ENCODE measurements at places on chromosomes 4 and X.

DNA sequence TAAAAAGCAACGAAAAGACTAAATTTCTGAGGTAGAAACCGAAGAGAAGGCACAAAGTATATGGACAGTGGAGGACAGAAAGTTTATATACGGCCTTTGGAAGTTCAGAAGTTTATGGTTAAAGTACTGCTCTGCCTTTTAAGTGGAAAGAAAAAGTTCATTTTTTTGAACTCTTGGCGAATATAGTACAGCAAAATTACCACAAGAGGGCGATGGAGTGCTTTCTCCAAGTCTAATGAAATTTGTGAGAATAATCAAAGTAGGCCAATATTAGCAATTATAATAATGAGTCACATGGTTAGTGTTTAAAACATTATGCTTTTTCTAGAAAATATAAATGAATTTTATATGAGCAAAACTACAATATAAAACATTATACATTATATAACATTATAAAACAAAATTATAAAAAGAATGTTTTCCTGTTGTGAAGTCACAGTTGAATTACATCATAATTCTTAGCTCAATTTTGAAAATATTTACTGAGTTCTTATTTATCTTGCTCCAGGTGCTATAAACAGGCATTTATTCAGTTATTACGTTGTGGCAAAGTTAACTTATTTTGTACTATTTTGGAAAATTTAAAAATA lies 136.2 kb upstream of the BMPR1B start:
- peak; percentile 27 for DNase-seq

DNA sequence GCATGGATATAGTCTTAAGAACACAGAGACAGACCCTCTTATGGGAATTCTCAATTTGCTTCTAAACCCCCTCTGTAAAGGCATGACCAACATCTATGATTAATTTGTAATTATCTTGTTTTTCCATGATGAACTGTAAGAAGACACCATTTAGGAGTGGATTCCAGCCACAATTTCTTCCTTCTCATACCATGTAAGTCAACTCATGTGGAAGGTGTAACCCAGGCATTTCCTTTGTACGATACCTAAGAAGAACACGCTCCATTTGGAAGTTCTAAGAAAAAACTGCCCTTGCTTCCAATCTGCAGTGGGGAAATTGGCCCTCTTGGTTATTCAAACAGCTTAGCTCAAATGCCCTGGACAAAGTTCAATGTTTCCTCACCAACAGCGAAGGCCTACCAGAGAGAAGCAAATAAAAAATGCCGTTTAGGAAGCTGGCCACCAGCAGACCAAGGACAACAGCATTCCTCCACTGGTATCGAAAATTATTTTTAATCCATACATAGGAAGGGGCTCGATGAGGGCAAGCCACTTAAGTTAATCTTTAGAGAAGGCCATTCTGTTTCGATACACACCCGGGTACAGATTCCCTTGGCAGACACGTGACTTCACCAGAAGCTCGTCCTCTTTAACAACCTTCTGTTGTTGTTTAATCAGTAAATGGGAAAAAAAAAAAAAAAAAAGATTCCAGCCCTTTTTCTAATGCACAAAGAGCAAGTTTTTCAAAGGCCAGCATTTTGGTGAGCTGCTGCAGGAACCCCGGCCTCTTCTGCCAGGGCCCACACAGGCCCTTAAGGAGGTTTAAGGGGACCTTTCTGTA lies 2.6 kb downstream of the DHRSX start:
- no peak for DNase-seq

GRCh38 chr4:168781341-168781740 lies 228.7 kb downstream of the CBR4 start:
- DNase-seq: no peak

- DNase-seq: no peak
Observed at GRCh38 chr4:85228264-85228663, 246.7 kb upstream of the ARHGAP24 start.

DNA sequence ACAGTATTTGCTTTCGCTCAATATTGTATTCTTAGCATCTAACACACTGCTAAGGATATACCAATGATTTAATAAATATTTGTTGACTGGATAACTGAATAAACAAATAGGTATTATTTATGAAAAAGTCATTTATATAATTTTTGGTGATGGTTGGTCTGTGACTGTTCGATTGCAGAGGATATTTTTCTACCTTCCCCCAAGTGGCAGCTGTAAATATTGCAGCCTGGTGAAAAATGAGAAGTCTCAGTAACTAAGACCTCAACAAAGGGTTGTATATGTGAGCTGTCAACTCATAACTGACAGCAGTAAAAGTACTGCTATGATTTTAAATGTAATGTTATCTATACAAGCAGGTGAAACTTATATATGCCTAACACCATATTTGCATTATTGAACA lies 36.0 kb downstream of the HTR2C start:
- DNase-seq: peak; percentile 14

- DNase-seq: no peak
Observed at GRCh38 chr4:3239303-3239702, 9.7 kb upstream of the MSANTD1 start.

DNA sequence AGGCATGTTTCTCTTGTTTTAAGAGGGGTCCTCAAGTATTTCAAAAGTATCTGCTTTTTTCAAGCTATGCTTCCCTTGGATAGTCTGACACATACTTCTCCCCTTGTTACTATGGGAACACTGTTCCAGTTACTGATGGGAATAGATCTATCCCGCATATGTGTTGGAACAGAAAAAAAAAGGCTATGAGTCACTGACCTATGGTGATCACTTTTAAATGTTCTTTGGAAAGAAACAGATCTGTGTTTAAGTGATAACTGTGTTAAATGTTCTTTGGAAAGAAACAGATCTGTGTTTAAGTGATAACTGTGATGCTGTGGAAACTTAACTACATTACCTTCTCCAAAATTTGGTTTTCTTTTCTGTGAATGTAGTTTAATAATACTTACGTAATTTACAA lies 303.2 kb downstream of the TEX13C start:
- no peak for DNase-seq

DNA sequence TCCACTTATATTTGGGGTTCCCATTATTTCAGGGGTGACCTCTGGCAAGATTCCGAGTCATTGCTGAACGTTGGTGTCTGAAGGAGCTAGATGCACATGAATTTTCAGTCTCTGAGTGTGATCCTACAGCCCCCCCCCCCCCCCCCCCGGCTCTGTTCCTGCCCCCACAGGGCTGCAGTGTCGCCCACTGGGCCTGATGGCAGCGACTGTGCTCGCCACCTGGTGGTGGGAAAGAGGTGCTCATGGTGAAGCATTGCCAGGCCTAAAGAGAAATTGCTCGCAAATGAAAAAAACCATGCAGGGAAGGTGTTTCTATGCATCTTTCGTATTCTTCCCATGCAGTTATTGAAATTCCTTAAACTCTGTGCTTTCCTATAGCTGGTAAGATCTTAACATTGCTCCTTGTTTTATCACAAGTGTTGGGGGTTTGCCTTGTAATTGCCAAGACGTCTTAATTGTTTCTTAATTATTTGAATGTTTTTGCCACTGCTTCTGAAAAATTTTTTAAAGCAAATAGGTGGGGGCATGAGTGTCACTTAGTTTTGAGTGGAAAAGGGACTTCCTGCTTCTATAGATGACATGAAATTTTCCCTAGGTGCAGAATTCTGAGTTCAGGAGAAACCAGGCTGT lies 63.2 kb downstream of the CLDN22 start:
- DNase-seq: peak; percentile 59

GRCh38 chrX:15056044-15056443 lies 182.8 kb downstream of the MOSPD2 start:
- no peak for DNase-seq

GRCh38 chr4:155430895-155431795 lies 54.4 kb upstream of the MAP9 start:
- no peak for DNase-seq

DNA sequence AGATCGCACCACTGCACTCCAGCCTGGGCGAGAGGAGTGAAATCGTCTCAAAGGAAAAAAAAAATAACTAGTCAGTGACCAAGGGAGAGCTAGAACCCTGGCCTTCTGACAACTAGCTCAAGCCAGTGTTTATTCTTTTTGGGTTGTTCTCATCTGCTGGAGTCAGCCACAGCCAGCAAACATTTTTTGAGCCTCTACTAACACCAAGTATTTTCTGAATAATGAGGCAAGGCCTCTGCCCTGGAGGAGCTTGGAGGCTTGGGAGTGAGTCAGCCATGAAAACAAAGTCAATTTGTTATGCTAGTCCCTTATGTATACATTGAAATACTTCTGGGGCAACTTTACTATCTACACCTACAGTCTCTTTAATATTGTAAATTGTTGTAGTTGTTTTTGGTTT lies 46.5 kb downstream of the TMA16 start:
- DNase-seq: no peak

- DNase-seq: no peak
Observed at GRCh38 chrX:48498374-48498809, 10.4 kb upstream of the PORCN start.

GRCh38 chr4:99383399-99383798 lies 30.9 kb upstream of the ADH1C start:
- no peak for DNase-seq

DNA sequence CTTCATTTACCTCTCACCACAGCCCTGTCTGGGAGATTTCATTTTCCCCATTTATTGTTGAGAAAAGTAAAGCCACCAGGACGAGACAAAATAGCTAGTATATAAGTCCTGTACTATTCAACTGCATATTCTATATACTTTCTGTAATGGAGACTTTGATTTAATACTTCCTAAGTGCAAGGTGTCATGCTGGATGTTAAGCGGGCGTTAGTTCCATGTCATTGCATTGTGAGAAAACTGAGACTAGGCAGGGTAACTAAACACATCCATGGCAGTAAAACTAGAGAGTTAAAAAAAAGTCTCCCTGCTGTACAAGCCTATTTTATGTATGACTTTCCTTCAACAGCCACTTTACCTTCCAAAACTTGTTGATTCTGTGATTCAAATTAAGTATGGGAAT lies 969.6 kb downstream of the STIM2 start:
- DNase-seq: no peak

DNA sequence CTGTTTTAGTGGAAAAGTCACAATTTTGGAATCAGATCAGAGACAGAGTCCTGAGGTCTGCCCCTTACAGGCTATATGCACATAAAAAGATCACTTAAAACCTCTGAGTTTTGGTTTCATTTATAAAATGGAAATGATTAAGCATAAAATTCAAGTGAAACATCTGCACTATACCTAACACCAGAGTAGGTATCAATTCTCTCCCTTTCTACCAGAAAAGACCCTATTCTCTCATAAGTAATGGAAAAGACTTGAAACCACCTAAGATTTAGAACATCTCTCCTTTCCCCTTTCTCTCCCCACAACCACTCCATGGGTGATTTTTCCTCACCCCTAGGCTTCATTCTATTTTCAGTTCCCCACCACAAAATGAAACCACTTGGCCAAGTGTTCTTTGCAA lies 907 bp downstream of the LHFPL1 start:
- no peak for DNase-seq

- DNase-seq: no peak
Observed at GRCh38 chr4:41144812-41145211, 69.5 kb downstream of the APBB2 start.

DNA sequence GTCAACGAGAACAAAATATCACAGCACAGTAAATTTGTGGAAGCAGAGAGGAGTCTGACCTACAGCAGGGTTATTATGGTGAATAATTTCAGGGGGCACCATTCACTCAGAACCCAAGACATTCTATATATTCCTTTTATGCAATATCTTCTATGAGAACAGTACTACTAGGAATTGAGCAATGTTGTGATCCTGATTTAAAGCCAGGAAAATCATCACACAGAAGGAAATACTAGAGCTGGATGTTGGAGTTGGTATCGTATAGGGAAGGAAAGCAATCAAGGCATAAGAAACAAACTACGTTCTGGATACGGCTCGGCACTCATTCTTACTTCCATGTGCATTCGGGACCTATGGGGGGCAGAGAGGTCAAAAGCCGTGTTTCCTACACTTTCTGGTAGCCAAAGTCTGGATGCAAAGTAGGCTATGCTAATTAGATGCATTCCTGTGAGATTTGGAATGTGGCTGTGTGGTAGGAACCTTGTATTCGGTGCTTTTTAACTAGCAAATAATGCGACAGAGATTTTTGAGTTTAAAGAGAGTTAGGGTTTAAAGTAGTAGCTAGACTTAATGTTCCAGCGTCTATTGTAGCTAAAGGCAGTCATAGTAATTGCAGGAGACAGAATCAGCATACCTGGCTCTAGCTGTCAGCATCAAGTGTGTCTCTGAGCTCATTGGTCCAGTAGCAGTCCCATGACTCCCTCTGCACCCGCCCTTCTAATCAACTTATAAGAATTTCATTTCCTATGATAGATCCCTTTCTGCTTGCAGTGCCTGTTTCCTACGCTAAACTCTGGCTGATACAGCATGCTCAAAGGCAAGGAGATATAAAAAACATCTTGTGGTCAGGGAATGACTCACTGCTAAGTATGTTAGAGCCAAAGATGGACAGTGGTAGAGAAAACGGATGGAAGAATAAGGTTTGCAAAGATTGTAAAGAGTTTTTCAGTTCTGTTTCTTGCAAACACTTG lies 43.3 kb upstream of the PDGFC start:
- DNase-seq: no peak

DNA sequence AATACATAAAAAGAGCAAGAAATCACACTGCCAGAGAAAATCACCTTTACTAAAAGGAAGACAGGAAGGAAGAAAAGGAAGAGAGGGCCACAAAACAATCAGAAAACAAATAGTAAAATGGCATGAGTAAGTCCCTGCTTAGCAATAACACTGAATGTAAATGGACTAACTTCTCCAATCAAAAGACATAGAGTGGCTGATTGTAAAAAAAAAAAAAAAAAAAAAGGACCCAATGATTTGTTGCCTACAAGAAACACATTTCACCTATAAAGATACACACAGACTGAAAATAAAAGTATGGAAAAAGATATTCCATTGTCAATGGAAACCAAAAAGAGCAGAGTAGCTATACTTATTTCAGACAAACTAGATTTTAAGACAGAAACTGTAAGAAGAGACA lies 12.6 kb downstream of the CENPU start:
- DNase-seq: no peak

All from endothelial cell (in vitro differentiated cells).